ENCODE measurements at places on chromosomes 7 and 10. TPM values are rescaled to one million over a fixed set of nuclear protein-coding genes. Genes with fewer than 3 reads are reported as not detected.
A peak's percentile ranks its signal among the peaks of the same experiment; 100 is the strongest.

DNA sequence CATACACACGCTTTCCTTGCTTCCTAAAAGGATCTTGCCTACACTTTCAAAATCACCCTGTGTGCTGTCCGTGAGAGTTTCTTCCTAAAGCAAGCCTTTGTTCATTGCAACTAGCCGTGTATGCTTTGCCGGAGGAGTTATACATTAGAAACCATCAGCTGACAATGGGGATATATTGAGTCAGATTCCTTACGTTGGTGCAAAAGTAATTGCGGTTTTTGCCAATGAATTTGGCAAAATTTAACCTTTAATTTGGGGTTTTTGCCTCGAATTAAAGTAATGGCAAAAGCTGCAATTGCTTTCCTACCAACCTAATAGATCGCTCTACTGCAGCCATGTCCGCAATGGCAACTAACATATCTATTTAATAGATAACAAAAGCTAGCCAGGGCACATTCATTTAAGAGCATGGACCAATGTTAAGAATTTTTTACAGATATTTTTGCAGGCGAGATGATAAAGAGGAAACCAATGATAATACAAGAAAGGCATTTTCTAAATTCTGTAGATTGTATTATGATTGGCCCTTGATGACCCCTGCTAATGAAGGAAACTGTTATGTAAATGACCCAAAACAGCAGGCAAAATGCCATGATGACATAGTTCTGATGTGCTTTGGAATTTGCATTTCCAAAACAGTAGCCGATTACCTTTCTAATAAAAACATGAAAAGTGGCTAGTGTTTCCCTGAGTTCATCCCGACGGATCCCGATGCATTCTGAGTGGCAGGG, 184.8 kb upstream of the NRP1 start:
- no peaks in the 10 kb centered on the region for H3K36me3 ChIP-seq
- DNase-seq = no peak
- H3K4me3 ChIP-seq = no peak overlapping the region
- H3K27me3 ChIP-seq = peaks cover 23% of the 10 kb centered on the region
- no peak overlapping the region for H3K27ac ChIP-seq

DNA sequence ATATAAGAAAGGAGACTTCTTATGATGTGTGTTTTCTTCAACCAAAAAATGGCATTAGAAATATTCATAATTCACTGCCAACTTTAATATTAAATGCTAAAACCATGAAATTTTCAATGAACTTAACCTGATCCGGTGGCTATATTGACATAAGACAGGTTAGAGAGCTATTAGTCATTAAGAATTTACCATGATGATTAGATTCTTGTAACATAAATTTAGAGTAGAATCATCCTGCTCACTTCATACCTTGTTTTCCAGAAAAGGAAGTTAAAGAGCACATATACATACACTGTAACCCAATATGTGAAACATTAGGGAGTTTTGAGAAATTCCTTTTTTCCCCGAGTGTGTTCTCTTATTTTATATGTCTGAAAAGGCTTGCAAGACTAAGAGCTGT, 430.3 kb upstream of the SEMA3A start:
- no peaks in the 10 kb centered on the region for H3K27me3 ChIP-seq
- H3K4me1 ChIP-seq = no peaks in the 10 kb centered on the region
- H3K4me3 ChIP-seq = no peak overlapping the region
- no peaks in the 10 kb centered on the region for H3K36me3 ChIP-seq
- no peak overlapping the region for H3K27ac ChIP-seq

GRCh38 chr7:73429622-73430505, 3.7 kb upstream of the FZD9 start:
- no peaks in the 10 kb centered on the region for H3K4me1 ChIP-seq
- no peak overlapping the region for H3K4me3 ChIP-seq
- no peaks in the 10 kb centered on the region for H3K36me3 ChIP-seq
- H3K27me3 ChIP-seq = no peaks in the 10 kb centered on the region
- no peak for DNase-seq

- H3K27ac ChIP-seq = no peak overlapping the region
- no peaks in the 10 kb centered on the region for H3K4me1 ChIP-seq
- DNase-seq = no peak
- peaks cover 64% of the 10 kb centered on the region for H3K36me3 ChIP-seq
Observed at GRCh38 chr7:99008181-99008631, 129.9 kb downstream of the TRRAP start.

GRCh38 chr10:96984541-96985131, 152.5 kb downstream of the LCOR start:
- no peaks in the 10 kb centered on the region for H3K4me1 ChIP-seq
- H3K27ac ChIP-seq = no peak overlapping the region
- no peak overlapping the region for H3K4me3 ChIP-seq
- H3K36me3 ChIP-seq = peaks cover 6% of the 10 kb centered on the region

DNA sequence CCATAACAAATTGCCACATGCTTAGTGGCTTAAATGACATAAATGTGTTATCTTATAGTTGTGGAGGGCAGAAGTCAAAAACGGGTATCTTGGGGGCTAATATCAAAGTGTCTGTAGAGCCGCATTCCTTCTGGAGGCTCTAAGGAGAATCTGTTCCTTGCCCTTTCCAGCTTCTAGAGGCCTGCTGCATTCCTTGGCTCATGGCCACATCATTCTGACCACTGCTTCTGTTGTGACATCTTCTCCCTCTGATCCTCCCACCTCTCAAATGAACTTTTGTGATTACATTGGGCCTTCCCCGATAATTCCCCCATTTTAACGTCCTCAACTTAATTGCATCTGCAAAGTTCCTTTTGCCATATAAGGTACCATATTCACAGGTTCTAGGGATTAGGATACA, 76.1 kb downstream of the CYP26A1 start:
- H3K4me3 ChIP-seq = no peak overlapping the region
- H3K27me3 ChIP-seq = peaks cover 10% of the 10 kb centered on the region
- no peak for DNase-seq
- no peaks in the 10 kb centered on the region for H3K4me1 ChIP-seq
- no peak overlapping the region for H3K27ac ChIP-seq

DNA sequence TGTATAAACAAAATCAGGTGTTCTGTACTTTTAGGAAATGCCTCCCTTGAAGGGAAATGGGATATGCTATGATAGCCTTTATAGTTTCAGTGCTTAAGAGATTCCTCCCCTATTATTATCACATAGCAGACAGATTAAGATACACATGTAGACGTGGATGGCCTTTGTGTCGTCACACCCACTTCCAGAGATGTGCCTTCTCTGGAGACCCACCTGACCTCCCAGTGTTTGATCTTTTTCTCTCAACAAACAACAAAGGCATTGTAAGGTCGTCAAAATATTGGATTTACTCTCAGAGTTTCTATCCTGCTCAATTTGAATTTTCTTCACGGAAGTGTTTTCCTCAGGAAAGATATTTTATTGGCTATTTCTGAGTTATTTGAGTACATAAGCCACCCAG, 25.7 kb upstream of the C1GALT1 start:
- DNase-seq = no peak
- no peaks in the 10 kb centered on the region for H3K4me1 ChIP-seq
- no peaks in the 10 kb centered on the region for H3K27me3 ChIP-seq
- H3K27ac ChIP-seq = no peak overlapping the region
- H3K36me3 ChIP-seq = no peaks in the 10 kb centered on the region

GRCh38 chr7:85954961-85955360, 688.7 kb upstream of the GRM3 start:
- no peak overlapping the region for H3K27ac ChIP-seq
- no peaks in the 10 kb centered on the region for H3K36me3 ChIP-seq
- DNase-seq = no peak
- no peaks in the 10 kb centered on the region for H3K4me1 ChIP-seq
- H3K27me3 ChIP-seq = no peaks in the 10 kb centered on the region

GRCh38 chr10:67401711-67402110, 294.3 kb downstream of the CTNNA3 start:
- no peaks in the 10 kb centered on the region for H3K27me3 ChIP-seq
- H3K4me3 ChIP-seq = no peak overlapping the region
- no peaks in the 10 kb centered on the region for H3K4me1 ChIP-seq
- H3K36me3 ChIP-seq = no peaks in the 10 kb centered on the region
- DNase-seq = no peak

- H3K4me1 ChIP-seq = peaks cover 13% of the 10 kb centered on the region
- peak; percentile 76 for DNase-seq
- peak overlapping the region; percentile 82 for H3K4me3 ChIP-seq
- peak overlapping the region; percentile 79 for H3K27ac ChIP-seq
- no peaks in the 10 kb centered on the region for H3K27me3 ChIP-seq
Observed at GRCh38 chr7:32494946-32495297, 367 bp upstream of the AVL9 start.

DNA sequence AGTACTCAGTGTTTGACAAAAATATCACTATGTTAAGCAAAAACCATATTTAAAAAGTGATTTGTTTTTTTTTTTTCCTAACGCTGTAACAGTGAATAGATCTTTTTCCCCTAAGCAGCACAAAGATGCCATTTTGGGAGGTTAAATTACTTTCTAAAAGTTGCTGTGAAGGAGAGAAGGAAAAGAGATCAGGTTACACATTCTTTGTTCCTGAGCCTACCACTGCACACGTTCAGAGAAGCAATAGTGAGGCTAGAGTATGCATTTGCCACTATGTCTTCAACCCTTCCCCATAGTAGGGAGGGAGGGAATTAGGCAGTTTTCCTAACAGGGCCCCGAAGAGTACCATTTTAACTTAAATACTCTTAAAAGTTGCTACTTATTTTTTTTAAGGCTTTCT, 38.9 kb downstream of the BMPR1A start:
- peaks cover 14% of the 10 kb centered on the region for H3K27me3 ChIP-seq
- H3K27ac ChIP-seq = no peak overlapping the region
- DNase-seq = no peak
- H3K4me1 ChIP-seq = no peaks in the 10 kb centered on the region
- H3K36me3 ChIP-seq = no peaks in the 10 kb centered on the region

DNA sequence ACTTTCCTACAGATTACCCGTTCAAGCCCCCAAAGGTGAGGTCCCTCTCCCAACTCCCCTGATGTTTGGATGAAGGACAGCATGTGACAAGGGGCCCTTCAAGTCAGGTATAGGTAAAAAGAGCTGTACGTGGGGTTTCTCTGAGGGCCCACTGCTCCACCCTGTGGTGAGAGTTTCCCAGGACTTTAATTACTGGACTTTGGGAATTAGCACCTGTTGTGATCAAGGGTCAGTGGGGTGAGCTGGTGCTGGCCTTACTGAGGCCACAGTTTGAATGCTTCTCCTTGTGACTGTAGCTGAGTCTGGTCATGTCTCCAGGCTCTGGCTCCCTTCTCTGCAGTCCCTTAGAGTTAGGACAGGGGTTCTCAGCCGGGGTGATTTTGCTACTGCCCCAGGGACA, 16.8 kb downstream of the UBE2D4 start:
- H3K4me1 ChIP-seq = no peaks in the 10 kb centered on the region
- DNase-seq = no peak
- no peak overlapping the region for H3K27ac ChIP-seq
- H3K27me3 ChIP-seq = no peaks in the 10 kb centered on the region
- H3K36me3 ChIP-seq = no peaks in the 10 kb centered on the region
- H3K4me3 ChIP-seq = no peak overlapping the region

GRCh38 chr7:119925581-119926289, 347.2 kb upstream of the KCND2 start:
- H3K4me1 ChIP-seq = no peaks in the 10 kb centered on the region
- no peak overlapping the region for H3K27ac ChIP-seq
- no peaks in the 10 kb centered on the region for H3K36me3 ChIP-seq
- no peak for DNase-seq
- H3K27me3 ChIP-seq = no peaks in the 10 kb centered on the region

DNA sequence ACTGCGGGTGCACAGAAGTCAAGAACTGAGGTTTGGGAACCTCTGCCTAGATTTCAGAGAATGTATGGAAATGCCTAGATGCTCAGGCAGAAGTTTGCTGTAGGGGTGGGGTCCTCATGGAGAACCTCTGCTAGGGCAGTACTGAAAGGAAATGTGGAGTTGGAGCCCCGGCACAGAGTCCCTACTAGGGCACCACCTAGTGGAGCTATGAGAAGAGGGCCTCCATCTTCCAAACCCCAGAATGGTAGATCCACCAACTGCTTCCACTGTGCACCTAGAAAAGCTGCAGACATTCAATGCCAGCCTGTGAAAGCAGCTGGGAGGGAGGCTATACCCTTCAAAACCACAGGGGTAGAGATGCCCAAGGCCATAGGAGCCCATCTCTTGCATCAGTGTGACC, 1336.0 kb upstream of the CELF2 start:
- H3K27ac ChIP-seq = no peak overlapping the region
- H3K27me3 ChIP-seq = no peaks in the 10 kb centered on the region
- H3K4me3 ChIP-seq = no peak overlapping the region
- DNase-seq = no peak
- no peaks in the 10 kb centered on the region for H3K4me1 ChIP-seq

DNA sequence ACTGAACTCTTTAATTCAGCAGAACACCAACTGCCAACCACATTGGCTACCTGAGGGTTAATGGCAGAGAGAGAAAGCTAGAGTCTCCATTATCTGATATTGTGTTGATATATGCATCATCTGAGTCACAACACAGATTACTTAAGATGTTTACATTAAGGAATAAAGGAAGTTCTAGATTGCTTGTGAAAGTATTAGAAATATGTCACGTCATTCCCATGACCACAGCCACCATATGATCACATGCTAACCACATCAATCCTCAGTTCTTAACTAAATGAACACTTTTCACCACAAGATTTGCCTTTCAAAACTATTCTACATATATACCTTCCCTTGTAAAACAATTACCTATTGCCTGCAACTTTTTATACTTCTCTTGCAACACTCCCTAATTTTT, 337.9 kb downstream of the FGFR2 start:
- H3K4me3 ChIP-seq = no peak overlapping the region
- H3K27ac ChIP-seq = no peak overlapping the region
- no peaks in the 10 kb centered on the region for H3K36me3 ChIP-seq
- DNase-seq = no peak
- H3K4me1 ChIP-seq = no peaks in the 10 kb centered on the region

DNA sequence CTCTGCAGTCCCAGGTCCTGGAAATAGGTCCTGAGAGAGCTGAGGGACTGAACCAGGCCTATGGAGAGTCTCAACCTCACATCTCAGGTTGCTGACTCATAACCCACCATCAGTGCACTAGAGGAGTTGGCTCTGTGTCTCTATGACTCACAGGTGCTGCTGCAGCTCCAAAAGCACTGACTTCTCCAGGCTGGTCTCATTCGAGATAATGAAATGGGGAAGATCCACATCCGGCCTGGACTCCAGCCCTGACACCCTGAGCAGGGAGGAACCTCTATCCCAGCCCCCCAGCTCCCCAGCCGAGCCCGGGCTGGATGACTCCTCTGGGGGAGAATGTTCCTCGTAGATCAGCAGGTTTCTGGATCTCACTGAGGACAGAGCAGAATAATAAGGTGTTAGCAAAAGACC, 35.5 kb upstream of the DGKI start:
- peaks cover 8% of the 10 kb centered on the region for H3K4me1 ChIP-seq
- no peak overlapping the region for H3K4me3 ChIP-seq
- H3K36me3 ChIP-seq = peaks cover 43% of the 10 kb centered on the region
- H3K27ac ChIP-seq = peak overlapping the region; percentile 5

STYXL1 gene
- 24.3 TPM for total RNA-seq

CCDC3 gene
- total RNA-seq = 1.2 TPM

SRGN gene
- total RNA-seq = 433 TPM

TCF7L2 gene
- 21.8 TPM for total RNA-seq

HGF gene
- 0.35 TPM for total RNA-seq

NPC1L1 gene
- not detected for total RNA-seq

STAG3 gene
- total RNA-seq = 0.55 TPM

ST8SIA6 gene
- 0.51 TPM for total RNA-seq
